Activated T-cell treated with anti-CD3 and anti-CD28 coated beads, Interleukin-2, amount 50 U/mL, for 4 hours (primary cell): ENCODE measurements at places on chromosomes 7 and 10. TPM values are rescaled to one million over a fixed set of nuclear protein-coding genes. Genes with fewer than 3 reads are reported as not detected.
A peak's percentile ranks its signal among the peaks of the same experiment; 100 is the strongest.

MACC1 gene
- 0.34 TPM for total RNA-seq

AMPH gene
- 0.15 TPM for total RNA-seq

RAB19 gene
- 3.8 TPM for total RNA-seq

DNA sequence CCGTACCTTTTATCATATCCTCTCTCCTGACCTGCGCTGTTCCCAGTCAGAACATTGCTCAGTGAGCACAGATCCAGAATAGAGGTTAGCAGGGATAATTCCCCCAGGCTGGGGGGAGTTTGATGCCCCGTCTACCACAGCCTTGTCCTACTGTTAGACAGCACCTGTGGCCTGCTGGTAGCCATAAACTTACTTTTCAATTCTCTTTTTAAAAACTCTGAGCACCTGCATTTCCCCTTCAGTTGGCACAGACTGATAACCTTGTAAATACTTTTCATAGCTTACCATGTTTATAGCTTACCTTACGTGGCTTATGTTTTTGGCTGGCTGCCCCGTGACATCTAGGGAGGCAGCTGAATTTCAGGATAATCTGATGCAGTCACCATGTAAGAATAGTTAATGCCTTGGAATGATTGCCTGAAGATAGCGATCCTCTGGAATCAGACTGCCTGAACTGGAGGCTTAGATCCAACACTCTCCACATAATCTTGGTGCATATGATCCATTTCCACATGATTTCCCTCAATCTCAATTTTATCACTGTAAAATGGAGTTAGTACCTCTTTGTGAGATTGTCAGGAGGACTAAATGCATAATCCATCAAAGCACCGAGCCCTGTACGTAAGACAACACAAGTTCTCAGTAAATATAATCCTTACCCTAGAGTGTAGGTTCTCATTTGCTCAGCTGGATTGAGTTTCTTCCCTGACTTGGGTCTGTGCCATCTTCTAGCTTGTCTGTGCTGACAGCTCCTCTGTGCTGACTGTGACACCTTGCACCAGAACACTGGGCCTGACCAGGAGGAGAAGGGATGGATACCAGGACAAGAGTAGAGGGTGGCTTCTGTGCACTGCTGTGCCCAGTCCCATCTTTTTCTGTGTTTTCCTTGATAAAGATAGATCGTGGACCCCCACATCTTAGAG, 111.7 kb upstream of the GJD4 start:
- DNase-seq: no peak

GRCh38 chr10:133219782-133220181, 10.2 kb upstream of the UTF1 start:
- no peak for DNase-seq

GRCh38 chr10:102227050-102227449, 951 bp downstream of the ELOVL3 start:
- DNase-seq: no peak

GRCh38 chr10:128007971-128008370, 101.1 kb downstream of the PTPRE start:
- no peak for DNase-seq

DNA sequence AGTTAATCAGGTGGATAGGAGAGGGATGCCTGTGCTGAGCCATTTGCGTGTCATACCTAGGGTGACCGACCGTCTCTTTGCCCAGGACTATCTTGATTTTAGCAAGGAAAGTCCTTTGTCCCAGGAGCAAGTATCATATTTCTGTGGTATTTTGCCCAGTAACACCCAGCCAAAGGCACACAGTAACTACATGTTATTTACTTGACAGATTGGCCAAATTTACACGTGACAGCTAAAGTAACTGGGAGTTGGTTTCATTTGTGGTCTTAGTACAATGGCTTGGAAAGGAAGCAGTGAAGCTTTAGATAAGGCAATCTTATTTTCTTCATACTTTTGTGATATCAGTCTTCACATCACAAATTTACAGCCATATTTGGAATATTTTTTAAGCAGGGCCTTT, 142.1 kb downstream of the JCAD start:
- no peak for DNase-seq

DNA sequence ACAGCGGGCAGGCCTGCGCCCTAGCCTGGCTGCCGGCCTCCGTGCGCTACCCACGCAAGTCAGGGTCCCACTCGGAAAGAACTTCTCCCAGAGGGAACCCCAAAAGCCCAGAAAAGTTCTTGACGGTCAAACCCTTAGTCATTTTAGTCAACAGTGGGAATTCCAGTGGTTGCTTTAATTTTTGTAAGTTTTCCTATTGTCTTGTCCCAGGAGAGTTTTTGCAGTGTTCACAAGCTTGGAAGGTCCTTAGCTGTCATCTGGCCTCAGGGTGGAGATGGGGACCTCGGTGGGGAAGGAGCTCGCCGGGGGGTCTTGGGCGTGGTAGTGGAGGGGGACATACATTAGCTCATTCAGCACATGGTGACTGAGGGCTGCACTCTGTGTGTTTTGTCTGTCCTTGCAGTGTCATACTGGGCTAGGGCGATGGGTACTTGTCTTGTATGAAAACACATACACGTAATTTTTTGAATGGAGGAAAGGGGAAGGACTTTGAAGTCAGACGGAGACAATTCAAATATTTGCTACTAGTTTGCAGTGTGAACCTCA, 736 bp downstream of the MINDY4 start:
- DNase-seq: no peak

DNA sequence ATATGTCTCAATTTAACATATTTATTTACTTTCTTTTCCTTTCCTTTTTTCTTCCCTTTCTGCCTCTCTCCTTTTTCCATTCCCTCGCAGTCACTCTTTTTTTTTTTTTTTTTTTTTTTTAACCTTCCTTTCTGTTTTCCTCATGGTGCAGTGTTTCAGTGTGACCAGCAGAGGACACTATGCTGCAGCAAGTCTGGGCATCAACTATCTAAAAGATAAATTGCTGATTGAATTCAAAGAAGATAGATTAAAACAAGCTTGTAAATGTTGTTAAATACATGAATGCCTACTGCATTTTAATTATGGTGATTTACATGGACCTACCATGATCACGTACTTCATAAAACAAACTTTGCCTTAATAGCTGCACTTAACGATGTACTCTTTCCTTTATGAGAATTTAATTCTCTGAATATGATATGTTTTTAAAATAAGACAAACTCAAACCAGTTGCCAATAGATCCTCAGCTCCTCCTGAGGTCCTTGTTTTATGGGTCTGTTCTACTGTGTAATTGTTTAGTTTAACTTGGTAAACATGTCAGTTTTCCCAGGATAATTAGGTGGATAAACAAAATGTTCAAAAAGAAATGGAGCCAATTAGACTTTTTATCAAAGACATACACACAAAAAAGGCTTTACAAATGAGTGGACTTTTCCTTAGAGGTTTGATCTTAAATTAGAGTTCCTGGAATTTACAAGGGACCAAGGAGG, 101.0 kb upstream of the AGR3 start:
- DNase-seq: peak; percentile 9

- DNase-seq: no peak
Measured at GRCh38 chr7:36208426-36208825, 55.4 kb downstream of the EEPD1 start.

DNA sequence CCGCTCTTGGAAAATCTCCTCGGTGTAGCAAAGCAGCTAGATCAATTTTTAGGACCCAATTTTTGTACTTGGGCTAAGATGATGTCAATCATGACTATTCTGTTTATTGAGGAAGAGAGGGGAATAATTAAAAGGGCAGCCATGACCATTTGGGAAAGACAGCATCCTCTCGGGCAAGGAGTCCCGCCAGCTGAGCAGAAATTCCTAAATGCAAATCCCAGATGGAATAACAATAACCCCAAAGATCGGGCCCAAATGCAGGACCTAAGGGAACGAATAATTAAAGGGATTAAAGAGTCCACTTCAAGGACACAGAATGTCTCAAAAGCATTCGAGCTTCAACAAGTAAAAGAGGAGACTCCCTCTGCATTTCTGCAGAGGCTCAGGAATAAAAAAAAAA, 18.7 kb downstream of the COL17A1 start:
- no peak for DNase-seq

DNA sequence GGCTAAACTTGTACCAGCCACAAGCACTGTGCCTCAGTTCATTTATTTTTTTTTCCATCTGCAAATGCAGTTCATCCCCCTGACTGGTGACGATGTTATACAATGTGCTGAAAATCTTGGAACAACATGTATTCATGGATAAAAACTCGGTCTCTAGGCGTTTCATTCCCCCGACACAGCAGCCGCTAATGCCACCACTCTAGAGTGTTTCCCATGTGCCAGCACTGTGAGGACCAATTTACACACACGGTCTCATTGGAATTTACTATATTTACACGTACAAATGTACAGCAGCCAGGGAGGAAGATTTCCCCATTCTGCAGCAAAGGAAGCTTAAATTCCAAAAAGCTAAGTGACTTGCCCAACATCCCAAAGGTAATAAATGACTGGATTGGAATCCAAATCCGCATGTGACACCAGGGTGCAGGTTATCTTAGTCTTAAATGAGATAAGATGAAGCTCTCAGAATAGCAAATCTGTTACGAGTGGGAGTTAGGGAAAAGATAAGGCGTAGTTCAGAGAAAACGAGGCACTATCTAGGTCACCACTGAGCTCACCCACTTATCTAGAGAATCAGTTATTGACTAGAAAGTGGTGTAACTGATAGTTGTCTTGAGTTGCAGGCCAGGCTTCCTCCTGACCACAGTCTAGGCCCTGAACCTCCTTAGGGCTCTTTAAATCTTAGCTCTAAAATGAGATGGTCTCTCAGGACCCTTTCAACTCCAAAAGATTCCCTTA, 36.7 kb downstream of the FAM107B start:
- DNase-seq: no peak
